Esophagus squamous epithelium (tissue), 5 donors: ENCODE measurements at places on chromosomes 4 and X.

GRCh38 chr4:37827030-37827685, 672 bp downstream of the PGM2 start:
- no peak for DNase-seq

GRCh38 chr4:123037804-123038203, 115.4 kb upstream of the NUDT6 start:
- no peak for DNase-seq

DNA sequence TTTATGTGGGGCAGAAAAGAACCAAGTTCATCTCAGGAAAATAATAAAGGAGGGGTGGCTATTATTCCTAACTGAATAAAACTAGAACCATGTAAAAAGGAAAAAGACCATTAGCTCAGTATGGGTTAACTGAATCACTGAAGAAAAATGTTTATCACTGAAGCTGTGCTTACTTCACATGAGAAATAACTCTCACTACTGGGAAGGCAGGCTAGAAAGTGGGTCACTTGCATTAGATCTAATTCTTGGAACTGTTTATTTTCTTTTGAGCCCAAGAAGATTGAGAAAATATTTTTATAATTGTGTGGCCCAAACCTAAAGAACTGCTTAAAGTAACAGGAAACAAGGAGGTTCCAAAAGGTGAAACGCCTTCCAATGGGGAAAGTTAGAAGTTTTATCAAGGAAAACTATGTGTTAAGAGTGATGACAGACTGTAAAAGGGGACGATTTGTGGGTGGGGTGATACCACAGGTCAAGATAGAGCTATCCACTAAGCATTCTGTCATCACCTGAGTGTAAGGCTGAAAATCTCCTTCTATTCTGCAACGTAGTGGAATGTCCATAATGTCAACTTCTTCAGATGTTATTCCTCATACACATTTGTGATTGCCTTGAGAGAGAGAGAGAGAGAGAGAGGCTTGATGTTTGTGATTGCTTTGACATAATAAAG, 1083.5 kb downstream of the PCDH7 start:
- no peak for DNase-seq

- no peak for DNase-seq
Measured at GRCh38 chr4:188918787-188919186, 779.5 kb downstream of the TRIML1 start.

GRCh38 chr4:181958446-181958845, 284.8 kb upstream of the TENM3 start:
- no peak for DNase-seq

GRCh38 chrX:37653397-37654085, 32.0 kb upstream of the XK start:
- no peak for DNase-seq

GRCh38 chrX:137749246-137749645, 183.3 kb downstream of the ZIC3 start:
- no peak for DNase-seq
